ENCODE measurements at places on chromosomes 2 and 18.

DNA sequence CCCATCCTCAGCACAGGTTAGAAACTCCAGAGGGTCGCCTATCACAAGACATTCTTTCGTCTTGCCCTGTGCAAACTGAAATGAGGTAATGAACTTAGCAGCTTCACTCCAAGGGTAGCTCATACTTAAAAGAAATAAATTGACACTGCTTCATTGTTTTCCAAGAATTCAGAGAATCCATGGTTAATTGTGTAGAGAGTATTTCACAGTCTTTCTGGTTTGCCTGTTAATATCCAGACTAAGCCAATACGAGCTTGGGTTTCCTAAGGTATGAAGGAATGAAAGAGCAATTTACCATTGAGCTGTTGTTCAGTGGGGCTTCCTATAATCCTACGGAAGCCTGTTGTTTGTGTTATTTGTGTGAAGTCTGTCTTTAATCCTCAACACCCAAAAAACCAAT lies 58.7 kb downstream of the FAM124B start:
- no peak for DNase-seq

- no peak for DNase-seq
Observed at GRCh38 chr18:68480196-68480595, 234.7 kb downstream of the TMX3 start.

DNA sequence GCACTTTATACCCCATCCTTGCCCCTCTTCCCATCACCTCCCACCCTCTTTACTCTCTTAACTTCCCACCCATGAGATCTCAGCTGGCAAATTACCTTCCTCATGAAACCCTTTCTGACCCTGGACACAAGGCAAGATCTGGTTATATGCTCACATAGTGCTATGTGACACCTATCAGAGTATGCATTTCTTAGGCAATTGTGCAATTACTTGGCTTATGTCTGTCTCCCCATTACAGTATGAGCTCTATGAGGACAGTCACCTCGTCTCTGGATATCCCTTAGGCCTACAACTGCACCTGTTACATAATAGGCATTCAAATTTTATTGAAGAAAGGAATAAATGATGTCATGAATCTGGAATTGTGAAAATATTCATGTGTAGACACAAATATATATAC lies 91.4 kb downstream of the ZNF385B start:
- DNase-seq: no peak

DNA sequence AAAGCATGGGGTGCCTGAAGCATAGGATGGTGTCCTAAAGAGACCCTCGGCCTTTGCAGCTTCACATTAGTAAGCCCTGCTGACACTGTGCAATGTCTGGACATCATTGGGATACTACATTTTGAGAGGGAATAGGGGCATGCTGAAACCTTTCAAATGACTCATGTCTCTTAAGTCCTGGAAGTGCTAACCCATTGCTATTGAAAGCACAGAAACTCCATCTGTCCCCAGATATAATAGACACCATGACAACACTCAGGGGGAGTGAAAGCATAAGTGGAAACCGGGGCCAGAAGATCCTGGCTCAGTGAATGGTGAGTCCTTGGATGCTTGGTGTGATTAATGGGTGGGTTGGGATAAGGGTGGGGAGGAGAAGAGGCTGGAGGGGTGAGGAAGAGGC lies 595.5 kb upstream of the ID2 start:
- DNase-seq: no peak

DNA sequence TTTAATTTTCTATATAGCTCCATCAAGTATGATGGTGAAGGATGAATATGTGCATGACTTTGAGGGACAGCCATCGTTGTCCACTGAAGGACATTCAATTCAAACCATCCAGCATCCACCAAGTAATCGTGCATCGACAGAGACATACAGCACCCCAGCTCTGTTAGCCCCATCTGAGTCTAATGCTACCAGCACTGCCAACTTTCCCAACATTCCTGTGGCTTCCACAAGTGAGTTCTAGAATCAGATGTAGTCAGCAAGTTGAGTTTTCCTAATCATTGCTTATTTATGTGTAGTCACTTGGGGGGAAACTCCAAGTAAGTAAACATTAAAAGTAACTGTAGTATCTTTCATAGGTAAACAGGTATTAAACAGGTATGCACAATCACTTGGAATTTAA lies 24.8 kb downstream of the SMAD4 start:
- no peak for DNase-seq
